Myocyte (in vitro differentiated cells): ENCODE measurements at places on chromosomes 5 and 9. TPM values are rescaled to one million over a fixed set of nuclear protein-coding genes. Genes with fewer than 3 reads are reported as not detected.
A peak's percentile ranks its signal among the peaks of the same experiment; 100 is the strongest.

DNA sequence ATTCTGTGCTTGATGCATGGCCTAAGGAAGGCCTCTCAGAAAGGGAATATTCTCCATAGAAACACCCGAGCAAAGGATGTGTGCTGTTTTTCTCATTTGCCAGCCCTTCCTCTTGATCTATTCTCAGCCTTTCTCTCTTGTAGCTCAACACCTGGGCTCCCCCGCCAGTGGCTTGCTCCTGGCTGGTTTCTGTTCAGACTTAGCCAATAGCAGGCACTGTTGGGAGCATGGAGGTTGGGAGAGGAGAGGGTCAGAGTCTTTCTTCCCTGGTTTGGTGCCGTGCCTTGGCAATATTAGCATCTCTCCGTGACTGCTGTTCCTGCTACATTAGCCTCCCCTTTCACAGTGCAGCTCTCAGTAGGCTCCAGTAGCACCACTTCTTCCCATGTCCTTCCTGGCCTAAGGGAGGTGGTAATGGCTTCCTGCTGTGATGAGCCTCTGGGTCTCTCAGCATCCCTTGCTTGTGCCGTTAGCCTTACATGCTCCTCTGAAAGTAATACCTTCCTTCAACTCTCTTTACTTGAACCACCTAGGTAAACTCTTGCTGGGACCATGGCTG lies 269.7 kb upstream of the GAS1 start:
- no peak for DNase-seq

GRCh38 chr9:78297672-78297961 lies 692 bp downstream of the PSAT1 start:
- no peak for DNase-seq

DNA sequence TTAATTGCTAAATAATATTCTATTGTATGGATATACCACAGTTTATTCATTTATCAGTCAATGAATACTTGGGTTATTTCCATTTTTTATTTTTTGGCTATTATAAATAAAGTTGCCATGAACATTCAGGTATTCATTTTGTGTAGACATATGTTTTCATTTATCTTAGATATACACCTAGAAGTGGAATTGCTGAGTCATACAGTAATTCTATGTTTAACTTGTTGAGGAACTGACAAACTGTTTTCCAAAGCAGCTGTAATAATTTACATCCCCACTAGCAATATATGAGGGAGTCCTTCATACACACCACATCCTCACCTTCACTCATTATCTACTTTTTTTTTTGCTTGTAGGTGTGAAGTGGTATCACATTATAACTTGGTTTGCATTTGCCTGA lies 123.6 kb downstream of the FBN2 start:
- no peak for DNase-seq

The FAM153A gene
- 0.19 and 0.57 TPM in 2 replicates for total RNA-seq

The REEP2 gene
- 6.4 and 9.1 TPM in 2 replicates for total RNA-seq

DNA sequence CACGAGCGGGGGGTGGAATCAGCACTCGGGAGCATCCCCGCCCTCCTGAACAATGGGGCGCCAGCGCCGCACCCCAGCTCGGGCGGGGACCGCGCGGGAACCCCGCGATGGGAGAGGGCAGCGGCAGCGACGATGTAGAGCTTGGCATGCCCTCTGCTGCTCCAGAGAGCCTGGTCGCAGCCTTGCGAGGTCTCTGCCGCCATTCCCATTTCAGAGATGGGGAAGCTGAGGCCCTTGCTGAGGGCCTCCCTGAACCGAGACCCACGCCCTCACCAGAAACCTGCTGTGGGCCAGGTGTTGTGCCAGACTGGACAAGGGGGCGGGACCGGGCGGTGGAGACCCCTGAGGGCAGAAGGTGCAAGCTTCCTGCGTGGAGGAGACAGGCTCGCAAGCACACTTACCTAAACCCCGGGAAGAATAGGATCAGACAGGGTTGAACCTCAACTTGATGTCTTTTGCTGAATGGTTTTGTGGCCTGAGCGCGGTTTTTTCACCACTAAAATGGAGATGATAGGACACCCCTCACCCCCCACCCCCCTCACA lies 647 bp upstream of the MEGF9 start:
- no peak for DNase-seq

GRCh38 chr9:133874060-133874657 lies 118.0 kb downstream of the VAV2 start:
- DNase-seq, result peak; percentile 86
